Colonic mucosa (tissue), 4 donors: ENCODE measurements at places on chromosomes 5 and 9. TPM values are rescaled to one million over a fixed set of nuclear protein-coding genes. Genes with fewer than 3 reads are reported as not detected.

- no peaks in the 10 kb centered on the region for H3K36me3 ChIP-seq
- H3K27me3 ChIP-seq: peaks cover 27% of the 10 kb centered on the region
- no peak overlapping the region for H3K27ac ChIP-seq
- H3K4me3 ChIP-seq: no peak overlapping the region
These were observed 3.2 kb upstream of the SCGB3A1 start for GRCh38 chr5:180594311-180595045.

DNA sequence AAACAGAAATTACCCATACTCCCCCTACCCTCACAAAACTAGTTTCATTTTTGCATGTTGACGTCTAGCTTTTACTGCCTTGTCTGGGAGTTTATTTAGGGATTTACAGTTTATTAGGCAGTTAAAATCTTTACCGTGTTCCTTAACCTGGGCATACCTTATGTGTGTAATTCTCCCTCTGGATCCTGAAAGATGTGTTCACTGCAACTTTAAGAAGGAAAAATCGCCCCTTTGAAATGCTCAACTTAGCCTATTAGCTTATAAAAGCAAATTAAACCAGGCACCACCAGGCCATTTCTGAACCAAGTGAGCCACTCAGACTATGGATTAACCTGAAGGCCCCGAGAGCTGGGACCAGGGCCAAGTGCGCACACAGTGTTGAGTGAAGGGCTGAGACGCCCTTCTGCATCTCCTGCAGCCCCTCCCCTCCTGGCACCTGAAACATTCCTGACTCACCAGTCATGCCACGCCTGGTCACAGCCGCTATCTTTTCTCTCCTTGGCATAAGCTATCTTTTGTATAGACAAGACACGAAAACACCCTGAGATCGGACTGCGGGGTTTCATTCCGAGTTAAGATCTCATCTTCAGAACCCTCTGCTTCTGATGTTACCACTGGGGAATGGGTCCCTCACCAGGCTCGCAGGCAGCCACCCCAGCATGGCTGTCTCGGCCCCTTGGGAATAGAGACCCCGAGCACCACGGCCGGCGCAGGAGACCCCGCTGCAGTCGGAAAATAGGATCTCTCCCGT lies 111.9 kb downstream of the ROR2 start:
- H3K27me3 ChIP-seq: no peaks in the 10 kb centered on the region
- no peak overlapping the region for H3K4me3 ChIP-seq
- H3K36me3 ChIP-seq: no peaks in the 10 kb centered on the region

- no peaks in the 10 kb centered on the region for H3K36me3 ChIP-seq
- H3K27ac ChIP-seq: no peak overlapping the region
- DNase-seq: no peak
- H3K4me1 ChIP-seq: peaks cover 6% of the 10 kb centered on the region
- no peak overlapping the region for H3K4me3 ChIP-seq
These were observed 31.0 kb downstream of the SNX18 start for GRCh38 chr5:54548565-54548964.

- DNase-seq: no peak
- no peak overlapping the region for H3K4me3 ChIP-seq
- H3K4me1 ChIP-seq: no peaks in the 10 kb centered on the region
- no peaks in the 10 kb centered on the region for H3K27me3 ChIP-seq
- H3K36me3 ChIP-seq: no peaks in the 10 kb centered on the region
- no peak overlapping the region for H3K27ac ChIP-seq
These were observed 375.7 kb downstream of the IRX2 start for GRCh38 chr5:2375757-2376250.

DNA sequence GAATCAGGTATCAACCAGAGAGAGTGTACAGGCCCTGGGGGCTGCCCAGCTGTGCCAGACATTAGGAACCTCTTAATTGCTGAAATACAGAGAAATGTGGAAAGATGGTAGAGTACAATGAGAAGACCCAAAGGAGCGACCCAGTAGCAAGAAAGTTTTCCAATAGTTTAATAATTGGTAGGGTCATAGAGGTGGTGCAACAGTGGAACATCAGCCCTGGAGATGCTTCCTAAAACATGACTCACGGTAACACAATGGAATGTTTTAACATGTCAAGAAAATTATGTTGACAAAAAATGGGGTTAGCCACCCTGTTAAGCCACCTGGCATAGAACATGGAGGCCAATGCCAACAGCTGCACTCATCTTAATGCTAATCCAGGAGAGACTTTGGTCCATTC lies 284.1 kb downstream of the ELAVL2 start:
- H3K36me3 ChIP-seq: no peaks in the 10 kb centered on the region
- no peak overlapping the region for H3K27ac ChIP-seq
- no peak overlapping the region for H3K4me3 ChIP-seq
- no peaks in the 10 kb centered on the region for H3K4me1 ChIP-seq
- DNase-seq: no peak

DNA sequence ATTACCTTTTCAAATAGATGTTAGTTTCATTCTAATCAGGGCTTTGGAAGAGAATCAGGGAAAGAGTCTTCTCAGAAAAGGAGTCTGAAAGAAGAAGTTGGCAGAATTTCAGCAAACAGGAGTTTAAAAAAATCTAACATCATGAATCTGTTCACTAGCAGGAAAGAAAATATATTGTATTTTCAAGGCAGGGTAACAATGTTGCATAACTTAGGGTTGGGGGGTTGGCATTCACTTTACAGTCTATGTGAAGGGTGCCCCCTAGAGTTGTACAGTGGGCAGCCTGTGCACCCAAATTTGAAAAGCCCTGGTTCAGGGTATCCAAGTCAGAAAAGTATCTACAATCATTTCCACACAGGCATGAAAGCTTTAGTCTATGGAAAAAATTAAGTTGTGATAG lies 348.4 kb upstream of the SLC30A5 start:
- H3K4me3 ChIP-seq: no peak overlapping the region
- no peaks in the 10 kb centered on the region for H3K27me3 ChIP-seq
- H3K4me1 ChIP-seq: no peaks in the 10 kb centered on the region
- no peak overlapping the region for H3K27ac ChIP-seq

- peaks cover 14% of the 10 kb centered on the region for H3K4me1 ChIP-seq
- H3K4me3 ChIP-seq: no peak overlapping the region
- H3K27me3 ChIP-seq: no peaks in the 10 kb centered on the region
- no peak for DNase-seq
- no peak overlapping the region for H3K27ac ChIP-seq
- no peaks in the 10 kb centered on the region for H3K36me3 ChIP-seq
These were observed 18.9 kb upstream of the IQGAP2 start for GRCh38 chr5:76384189-76384588.

DNA sequence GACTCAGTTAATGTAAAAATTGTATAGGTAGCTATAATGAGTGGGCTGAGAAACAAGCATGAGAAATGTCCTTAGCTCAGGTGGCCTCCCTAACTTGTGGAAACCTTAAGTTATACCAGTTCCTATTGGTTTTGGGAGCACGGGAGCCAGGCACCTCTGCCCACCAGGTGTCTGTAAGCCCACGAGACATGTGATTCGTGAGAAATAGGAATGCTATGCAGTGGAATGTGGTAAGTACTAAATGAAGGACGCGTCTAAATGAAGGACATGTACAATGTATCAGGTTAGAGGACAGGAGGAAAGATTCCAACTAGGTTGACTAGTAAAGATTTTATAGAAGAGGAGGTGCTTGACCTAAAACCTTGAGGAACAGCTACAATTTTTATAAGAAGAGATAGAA lies 46.0 kb upstream of the F2RL2 start:
- no peak for DNase-seq
- H3K27me3 ChIP-seq: no peaks in the 10 kb centered on the region
- no peak overlapping the region for H3K4me3 ChIP-seq
- no peaks in the 10 kb centered on the region for H3K36me3 ChIP-seq
- H3K4me1 ChIP-seq: no peaks in the 10 kb centered on the region

DNA sequence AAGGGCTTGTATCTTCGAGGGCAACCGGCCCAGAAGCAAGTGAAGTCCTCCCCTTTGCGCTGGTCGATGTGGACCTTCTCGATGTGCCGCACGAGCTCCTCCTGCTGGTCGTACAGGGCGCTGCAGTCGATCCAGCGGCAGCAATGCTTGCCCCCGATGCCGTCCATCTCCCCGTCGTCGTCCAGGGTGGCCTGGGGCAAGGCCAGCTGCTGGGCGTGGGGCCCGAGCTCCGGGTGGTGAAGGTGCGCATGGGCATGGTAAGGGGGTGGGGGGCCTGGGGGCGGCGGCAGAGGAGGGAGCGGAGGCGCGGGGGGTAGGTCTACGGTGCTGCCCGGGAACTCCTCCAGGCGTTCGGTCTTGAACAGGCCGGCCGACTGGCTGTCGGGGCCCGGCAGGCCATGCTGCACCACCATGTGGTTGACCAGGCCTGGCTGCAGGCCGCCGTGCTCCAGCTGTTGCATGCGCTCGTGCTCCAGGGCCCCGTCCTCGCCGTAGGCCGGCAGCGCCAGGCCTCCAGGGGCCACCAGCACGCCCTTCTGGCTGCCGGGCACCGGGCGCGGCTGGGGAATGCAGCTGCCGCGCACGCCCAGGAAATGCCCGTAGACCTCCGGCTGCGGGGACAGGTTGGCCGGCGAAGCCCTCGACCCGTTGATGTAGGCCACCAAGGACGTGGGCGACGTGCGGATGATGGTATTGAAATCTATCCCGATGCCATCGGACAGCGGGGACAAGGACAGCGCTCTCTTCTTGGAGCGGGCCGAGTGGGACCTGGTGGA lies 181.8 kb downstream of the GLIS3 start:
- H3K4me1 ChIP-seq: no peaks in the 10 kb centered on the region
- H3K4me3 ChIP-seq: no peak overlapping the region
- peak; percentile 38 for DNase-seq
- H3K27me3 ChIP-seq: no peaks in the 10 kb centered on the region

DNA sequence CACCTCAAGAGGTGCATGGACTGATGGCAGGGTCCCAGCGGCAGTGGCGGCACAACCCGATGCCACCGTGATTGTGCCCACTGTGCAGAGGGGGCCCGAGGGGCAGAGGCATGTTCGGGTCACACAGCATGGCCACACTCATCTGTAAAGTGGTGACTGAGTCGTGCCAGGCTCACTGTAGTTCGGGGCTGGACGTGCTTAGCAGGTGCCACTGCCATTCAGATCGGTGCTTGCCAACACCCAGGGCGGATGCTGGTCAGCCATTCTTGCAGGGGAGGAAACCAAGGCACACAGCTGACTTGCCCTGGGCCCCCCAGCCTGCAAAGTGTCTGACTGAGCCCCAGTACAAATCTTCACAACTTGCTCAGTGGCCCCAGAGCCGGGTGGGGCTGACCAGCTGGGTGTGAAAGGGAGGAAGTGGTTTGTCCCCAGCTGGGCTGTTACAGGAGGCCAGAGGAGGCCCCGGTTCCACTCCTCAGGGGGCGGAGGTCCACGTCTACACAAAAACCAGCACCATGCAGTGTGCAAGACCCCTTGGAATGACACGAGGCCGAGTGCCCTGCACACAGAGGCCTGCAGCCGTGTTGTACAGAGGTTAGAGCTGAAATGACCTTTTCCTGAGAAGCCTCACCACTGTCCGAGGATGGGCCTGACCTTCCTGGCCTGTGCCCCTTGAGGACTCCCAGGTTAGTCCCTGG lies 17.9 kb downstream of the FGD3 start:
- H3K36me3 ChIP-seq: no peaks in the 10 kb centered on the region
- no peaks in the 10 kb centered on the region for H3K27me3 ChIP-seq
- peak overlapping the region; percentile 71 for H3K27ac ChIP-seq
- H3K4me1 ChIP-seq: no peaks in the 10 kb centered on the region
- peak overlapping the region; percentile 32 for H3K4me3 ChIP-seq
- DNase-seq: no peak

DNA sequence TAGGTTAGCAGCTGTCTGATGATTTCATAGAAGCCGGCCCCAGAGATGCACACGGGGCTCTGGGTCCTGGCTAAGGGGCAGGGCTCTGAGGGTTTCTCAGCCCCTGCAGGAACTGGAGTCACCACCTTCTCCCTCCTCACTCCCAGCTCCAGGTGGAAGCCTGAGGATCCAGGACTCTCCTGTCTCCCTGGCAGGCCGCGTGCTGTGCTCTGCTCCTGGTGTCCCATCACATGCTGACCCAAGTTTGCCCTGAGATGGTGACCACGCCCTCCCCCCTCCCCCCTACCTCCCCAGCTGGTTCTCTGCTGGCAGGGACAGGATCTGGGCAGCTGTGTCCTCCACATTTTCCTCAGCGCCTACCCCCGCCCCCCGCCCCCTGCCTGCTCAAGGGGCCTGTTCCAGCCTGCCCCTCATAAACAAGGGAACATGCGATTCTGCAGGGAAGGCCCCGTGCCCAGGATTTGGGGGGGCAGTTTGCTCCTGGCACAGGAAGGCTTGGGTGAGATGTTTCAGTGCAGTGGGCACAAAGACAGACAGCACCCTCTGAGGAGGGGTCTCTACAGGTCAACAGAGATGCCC lies 87.4 kb downstream of the PSD2 start:
- no peak overlapping the region for H3K27ac ChIP-seq
- H3K4me3 ChIP-seq: no peak overlapping the region
- H3K27me3 ChIP-seq: no peaks in the 10 kb centered on the region
- no peaks in the 10 kb centered on the region for H3K4me1 ChIP-seq

Gene TAF1L
- not detected for total RNA-seq

Gene FUT7
- not detected for total RNA-seq
